Naive thymus-derived CD8-positive, alpha-beta T cell (primary cell): ENCODE measurements at places on chromosomes 3 and 15. TPM values are rescaled to one million over a fixed set of nuclear protein-coding genes. Genes with fewer than 3 reads are reported as not detected.

DNA sequence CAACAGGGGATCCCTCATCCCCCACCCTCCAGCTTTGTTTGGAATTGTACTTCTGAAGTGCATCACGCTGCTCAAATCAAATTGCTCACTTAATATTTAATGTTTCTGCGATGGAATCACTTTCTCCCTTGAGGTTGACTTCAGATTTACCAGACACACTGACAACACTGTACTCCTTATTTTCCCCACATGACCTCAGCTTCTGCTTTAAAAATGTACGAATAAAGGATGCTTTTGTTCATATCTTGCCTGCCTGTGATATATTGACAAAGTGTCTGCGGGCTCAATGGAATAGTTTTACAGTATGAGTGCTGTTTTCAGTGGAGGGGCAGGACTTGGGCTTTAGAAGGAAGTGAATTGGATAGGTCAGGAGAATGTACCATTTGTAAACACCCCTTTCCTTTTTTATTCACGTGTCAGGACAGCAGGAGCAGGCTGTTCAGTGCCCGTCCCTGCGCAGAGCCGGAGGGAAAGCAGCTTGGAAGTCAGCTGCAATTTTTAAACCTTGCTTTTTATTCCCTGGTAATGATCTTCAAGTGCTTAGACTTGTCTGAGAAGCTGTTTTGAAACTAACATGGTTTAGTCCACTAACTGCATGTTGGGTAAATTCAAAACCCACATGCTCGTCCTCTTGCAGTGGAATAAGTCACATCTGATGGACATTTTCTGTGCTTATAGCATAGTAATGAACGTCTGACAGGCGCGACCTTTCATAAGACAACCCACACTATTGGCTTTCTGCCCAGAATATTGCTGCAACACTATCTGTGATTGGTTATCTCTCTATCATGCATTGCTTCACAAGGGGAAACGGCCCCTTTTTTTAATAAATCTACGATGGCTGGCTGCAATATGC lies 29.9 kb downstream of the MBNL1 start:
- peak overlapping the region; percentile 91 for H3K27ac ChIP-seq
- peaks cover 53% of the 10 kb centered on the region for H3K36me3 ChIP-seq
- peak; percentile 72 for DNase-seq
- H3K27me3 ChIP-seq, result no peaks in the 10 kb centered on the region

DNA sequence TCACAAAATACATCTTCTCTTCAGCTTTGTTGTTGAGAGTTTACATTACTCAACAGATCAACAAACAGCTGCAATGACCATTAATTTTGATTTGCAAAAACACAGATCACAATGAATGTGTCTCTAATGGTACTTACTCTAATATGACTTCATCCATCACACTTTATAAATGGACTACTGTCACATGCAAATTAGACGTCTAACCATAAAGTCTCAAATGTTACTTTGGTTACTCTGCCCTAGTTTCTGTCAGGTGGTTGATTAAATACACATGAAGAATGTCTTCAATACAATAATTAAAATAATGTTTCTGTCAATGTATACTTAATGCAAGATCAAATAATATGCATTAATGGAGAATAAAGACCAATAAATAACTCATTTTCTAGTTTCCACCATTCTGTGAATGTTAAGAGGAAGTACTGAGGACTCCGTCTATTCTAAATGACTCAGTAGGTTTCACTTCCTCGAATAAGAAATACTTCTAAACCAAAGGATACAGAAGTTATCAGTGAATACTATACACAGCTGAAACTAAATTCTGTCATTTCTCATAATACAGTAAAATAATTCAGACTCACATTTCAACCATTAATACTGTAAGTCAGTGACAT lies 145.8 kb downstream of the CBLB start:
- no peak for DNase-seq
- H3K36me3 ChIP-seq, result peaks cover 17% of the 10 kb centered on the region
- H3K4me1 ChIP-seq, result peaks cover 29% of the 10 kb centered on the region
- peak overlapping the region; percentile 33 for H3K4me3 ChIP-seq
- H3K27ac ChIP-seq, result peak overlapping the region; percentile 52

- no peaks in the 10 kb centered on the region for H3K36me3 ChIP-seq
- H3K27me3 ChIP-seq, result no peaks in the 10 kb centered on the region
- H3K27ac ChIP-seq, result no peak overlapping the region
- DNase-seq, result no peak
- H3K4me1 ChIP-seq, result no peaks in the 10 kb centered on the region
Measured at GRCh38 chr15:27234593-27234992, 263.6 kb downstream of the GABRG3 start.

GRCh38 chr15:24067733-24068501 lies 380.8 kb upstream of the NDN start:
- H3K36me3 ChIP-seq, result no peaks in the 10 kb centered on the region
- no peak for DNase-seq
- no peak overlapping the region for H3K27ac ChIP-seq
- H3K4me1 ChIP-seq, result no peaks in the 10 kb centered on the region
- no peak overlapping the region for H3K4me3 ChIP-seq

The ROPN1 gene
- polyA plus RNA-seq, result not detected

- no peak overlapping the region for H3K4me3 ChIP-seq
- no peaks in the 10 kb centered on the region for H3K4me1 ChIP-seq
- H3K27me3 ChIP-seq, result peaks cover 15% of the 10 kb centered on the region
- no peaks in the 10 kb centered on the region for H3K36me3 ChIP-seq
- no peak overlapping the region for H3K27ac ChIP-seq
Measured at GRCh38 chr15:62886431-62887071, 156.0 kb upstream of the TPM1 start.

DNA sequence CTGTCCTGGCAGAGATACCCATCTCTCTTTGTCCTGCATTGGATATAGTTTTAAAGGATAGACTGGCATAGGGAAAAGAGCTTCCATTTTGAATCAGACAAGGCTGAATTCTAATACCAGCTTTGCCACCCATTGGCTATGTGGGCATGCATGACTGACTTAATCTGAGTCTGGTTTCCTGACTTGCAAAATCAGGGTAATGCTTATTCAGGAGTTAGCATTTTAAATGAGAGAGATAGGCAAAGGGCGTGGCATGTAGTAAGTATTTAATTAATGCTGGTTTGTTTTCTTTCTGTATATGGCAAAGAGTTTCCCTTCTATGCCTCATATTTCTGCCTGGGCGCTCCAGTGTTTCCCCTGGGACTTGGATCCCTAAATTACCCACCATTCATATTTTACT lies 492.9 kb downstream of the IGSF11 start:
- H3K27ac ChIP-seq, result no peak overlapping the region
- peaks cover 6% of the 10 kb centered on the region for H3K27me3 ChIP-seq
- DNase-seq, result no peak
- no peaks in the 10 kb centered on the region for H3K4me1 ChIP-seq

- no peak overlapping the region for H3K4me3 ChIP-seq
- no peaks in the 10 kb centered on the region for H3K36me3 ChIP-seq
- DNase-seq, result no peak
Measured at GRCh38 chr3:73710340-73710739, 85.6 kb upstream of the PDZRN3 start.

DNA sequence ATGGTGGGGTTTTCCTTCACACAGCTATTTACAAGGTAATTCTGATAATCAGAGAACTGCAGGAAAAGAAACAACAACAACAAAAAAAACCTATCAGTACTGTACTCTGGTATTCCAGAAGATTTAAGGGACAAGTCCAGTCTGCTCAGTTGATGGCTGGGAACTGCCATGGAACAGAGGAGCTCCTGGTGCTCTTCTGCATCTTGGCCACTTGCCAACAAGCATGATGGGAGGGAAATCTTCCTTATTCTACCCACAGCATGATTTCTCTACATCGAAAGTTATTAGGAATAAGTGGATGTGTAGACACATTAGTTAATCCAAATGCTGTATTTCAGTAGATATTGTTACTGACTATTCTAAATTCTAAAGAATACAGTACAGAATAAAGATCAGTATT lies 51.7 kb downstream of the RASGRP1 start:
- H3K4me3 ChIP-seq, result no peak overlapping the region
- peaks cover 21% of the 10 kb centered on the region for H3K36me3 ChIP-seq
- peaks cover 14% of the 10 kb centered on the region for H3K4me1 ChIP-seq

DNA sequence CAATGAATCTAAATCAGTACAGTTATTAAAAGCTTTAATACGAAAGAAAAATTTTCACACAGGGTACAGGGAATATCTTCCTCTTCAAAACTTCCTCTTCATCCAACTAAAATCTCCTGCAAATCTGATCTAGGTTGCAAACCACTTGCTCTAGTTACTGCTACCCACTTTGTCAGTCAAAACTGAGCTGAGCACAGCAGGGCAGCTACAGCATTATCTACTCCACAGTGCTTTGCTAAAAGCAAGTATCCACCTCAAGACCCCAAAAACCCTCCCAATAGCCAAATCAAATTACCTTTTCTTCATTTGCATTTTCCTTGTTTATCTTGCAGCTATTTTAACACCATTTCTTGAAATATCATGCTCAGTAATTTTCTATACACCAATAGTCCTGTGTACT lies 14.7 kb downstream of the ZNF280D start:
- DNase-seq, result no peak
- H3K27me3 ChIP-seq, result no peaks in the 10 kb centered on the region
- peaks cover 13% of the 10 kb centered on the region for H3K36me3 ChIP-seq

The PP2D1 gene
- 0.34 TPM for polyA plus RNA-seq

DNA sequence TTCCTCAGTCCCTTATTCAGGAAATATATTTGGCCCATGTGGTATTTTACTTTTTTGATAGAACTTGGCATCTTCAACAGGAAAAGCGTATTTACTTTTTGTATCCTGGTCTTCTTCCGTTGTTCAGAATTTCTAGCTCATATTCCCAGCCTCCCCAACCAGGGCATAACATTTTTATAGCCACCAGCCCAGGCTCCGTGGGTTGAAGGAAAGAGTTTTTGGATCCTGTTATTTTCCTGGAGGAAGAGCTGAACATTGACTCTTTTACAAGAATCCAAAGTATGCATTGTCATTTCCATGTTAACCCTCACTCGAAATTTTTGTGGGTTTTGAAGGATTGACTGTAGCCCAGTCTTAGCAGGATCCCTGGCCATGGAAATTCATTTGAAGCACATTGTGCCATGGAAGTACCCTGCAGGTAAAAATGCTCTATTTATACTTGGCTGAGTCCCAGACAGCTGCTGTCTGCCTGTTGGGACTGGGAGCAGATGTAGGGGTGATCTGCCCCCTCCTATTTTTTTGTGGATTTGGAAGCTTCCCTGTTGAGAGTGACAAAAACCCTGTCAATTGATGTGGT lies 98.8 kb downstream of the AKAP13 start:
- no peak for DNase-seq
- H3K4me3 ChIP-seq, result peak overlapping the region; percentile 16
- H3K4me1 ChIP-seq, result peaks cover 86% of the 10 kb centered on the region

DNA sequence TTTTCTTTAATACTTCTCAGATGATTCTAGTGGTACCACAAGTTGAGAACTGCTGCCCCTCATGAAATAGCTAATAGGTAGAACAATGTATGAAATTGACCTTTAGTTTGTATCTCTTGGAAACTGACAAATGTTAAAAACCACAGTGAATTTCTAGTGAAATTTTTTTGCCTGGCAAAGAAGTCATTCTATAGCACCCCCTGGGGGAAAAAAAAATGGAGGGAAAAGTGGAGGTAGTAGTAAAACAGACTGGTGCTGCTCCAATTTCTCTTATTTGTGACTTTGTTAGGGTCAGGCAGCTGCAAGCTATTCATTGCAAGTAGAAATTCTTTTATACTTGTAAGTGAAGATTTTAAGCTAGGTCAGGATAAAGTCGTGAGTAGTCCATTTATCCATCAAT lies 605.0 kb downstream of the NLGN1 start:
- no peak overlapping the region for H3K27ac ChIP-seq
- no peak overlapping the region for H3K4me3 ChIP-seq
- no peak for DNase-seq
- no peaks in the 10 kb centered on the region for H3K36me3 ChIP-seq
- no peaks in the 10 kb centered on the region for H3K4me1 ChIP-seq

The GPX1 gene
- polyA plus RNA-seq, result 149 TPM

DNA sequence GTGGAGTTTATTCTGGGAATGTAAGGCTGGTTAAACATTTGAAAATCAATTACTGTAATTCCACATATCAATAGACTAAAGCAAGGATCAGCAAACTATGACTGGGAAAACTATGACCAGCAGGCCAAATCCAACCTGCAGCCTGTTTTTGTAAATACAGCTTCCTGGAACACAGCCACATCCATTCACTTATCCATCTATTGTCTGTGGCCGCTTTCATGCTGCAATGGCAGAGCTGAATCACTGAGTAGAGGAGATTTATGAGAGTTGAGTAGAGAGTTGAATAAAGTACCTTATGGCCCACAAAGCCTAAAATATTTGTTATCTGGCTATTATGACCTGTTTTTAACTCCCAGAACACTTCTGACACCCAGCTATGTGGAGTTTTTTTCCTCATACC lies 12.2 kb downstream of the MYLK start:
- no peak overlapping the region for H3K27ac ChIP-seq
- no peak for DNase-seq
- H3K4me3 ChIP-seq, result no peak overlapping the region
- no peaks in the 10 kb centered on the region for H3K27me3 ChIP-seq
- H3K36me3 ChIP-seq, result no peaks in the 10 kb centered on the region

GRCh38 chr3:126982126-126982470 lies 817 bp upstream of the PLXNA1 start:
- H3K4me3 ChIP-seq, result peak overlapping the region; percentile 90
- H3K27ac ChIP-seq, result peak overlapping the region; percentile 97
- peaks cover 5% of the 10 kb centered on the region for H3K4me1 ChIP-seq
- DNase-seq, result peak; percentile 34
- H3K27me3 ChIP-seq, result peaks cover 19% of the 10 kb centered on the region
- no peaks in the 10 kb centered on the region for H3K36me3 ChIP-seq

DNA sequence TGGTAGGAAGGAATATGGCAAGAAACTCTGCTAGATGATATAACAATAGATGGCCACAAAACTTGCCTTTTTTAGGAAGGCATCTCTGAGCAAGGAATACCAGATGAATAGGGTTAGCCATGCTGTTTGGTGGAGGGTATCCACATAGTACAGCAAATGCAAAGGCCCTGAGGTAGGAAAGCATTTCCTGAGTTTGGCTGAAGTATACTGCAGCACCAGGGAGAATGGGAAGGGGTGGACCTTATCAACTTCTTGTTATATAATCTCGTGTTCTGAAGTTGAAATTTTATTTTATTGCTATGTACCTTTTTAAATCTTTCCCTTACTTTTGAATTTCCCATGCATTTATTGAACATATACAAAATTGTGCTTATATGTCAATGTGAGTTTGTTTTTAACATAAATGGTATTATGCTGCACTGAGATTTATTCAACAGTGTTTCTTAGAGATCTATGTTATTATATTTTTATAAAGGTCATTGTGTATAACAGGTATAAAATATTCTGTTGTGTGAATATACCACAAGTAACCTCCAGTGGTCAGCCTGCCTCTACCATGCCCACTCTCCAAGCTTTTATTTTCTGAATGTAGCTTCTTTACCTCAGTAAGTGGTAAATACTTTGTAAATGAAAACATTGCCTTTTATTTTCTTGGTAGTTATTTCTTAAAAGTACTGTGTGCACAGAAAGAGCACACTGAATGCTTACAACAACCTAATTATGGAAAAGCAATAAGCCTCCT lies 2.8 kb upstream of the KAT2B start:
- no peaks in the 10 kb centered on the region for H3K27me3 ChIP-seq
- no peak for DNase-seq
- peak overlapping the region; percentile 94 for H3K27ac ChIP-seq
- peaks cover 32% of the 10 kb centered on the region for H3K4me1 ChIP-seq
- H3K4me3 ChIP-seq, result no peak overlapping the region
- no peaks in the 10 kb centered on the region for H3K36me3 ChIP-seq

The ADAMTS9 gene
- not detected for polyA plus RNA-seq
